ENCODE measurements at places on chromosomes 2 and 18. TPM values are rescaled to one million over a fixed set of nuclear protein-coding genes. Genes with fewer than 3 reads are reported as not detected.

DNA sequence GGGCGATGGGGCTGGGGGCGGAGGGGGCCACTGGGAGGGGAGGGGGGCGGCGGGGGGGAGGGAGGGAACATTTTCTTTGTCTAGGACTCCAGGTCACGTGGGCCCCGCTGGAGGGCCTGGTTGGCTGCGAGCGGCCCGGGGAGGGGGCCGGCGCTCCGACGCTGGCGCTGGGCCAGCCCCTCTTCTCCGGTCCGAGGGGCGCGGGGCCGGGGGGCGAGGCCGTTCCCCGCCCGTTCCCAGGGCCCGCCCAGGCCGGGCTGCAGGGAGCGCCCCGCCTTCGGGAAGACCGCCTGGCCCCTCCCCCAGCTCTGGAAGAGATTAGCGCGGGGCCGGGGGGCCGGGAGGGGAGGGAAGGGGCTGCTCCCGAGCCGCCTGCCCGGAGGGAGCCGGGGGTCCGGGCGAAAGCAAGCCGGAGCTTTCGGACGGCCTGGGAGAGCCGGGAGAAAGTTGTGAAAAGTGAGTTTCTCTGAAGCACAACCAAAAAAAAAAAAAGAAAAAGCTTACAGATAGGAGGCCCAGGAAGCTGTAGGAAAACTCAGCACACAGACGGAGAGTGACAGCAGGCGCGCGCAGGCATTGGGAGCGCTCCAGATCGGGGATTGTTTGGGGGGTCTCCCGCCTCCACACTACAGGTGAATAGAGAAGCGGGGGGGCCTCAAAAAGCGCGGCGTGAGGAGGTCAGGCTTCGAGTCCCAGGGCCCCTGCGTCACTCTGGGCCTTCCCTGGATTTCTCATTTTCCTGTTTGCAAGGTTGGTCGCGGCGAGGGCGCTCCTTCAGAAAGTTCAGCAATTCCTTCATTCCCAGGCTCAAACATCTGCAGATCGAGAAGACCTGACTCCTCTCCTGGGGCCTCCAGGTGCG lies 84.1 kb upstream of the POMC start:
- DNase-seq: peak; percentile 64

- no peak for DNase-seq
These were observed 11.2 kb upstream of the GYPC start for GRCh38 chr2:126644630-126645191.

The CFC1 gene
- total RNA-seq: 0.58 TPM

The FABP1 gene
- 2,293 TPM for total RNA-seq

All from left colon (tissue), 2 donors.